ENCODE measurements at places on chromosomes 16 and 17. TPM values are rescaled to one million over a fixed set of nuclear protein-coding genes. Genes with fewer than 3 reads are reported as not detected.
A peak's percentile ranks its signal among the peaks of the same experiment; 100 is the strongest.

DNA sequence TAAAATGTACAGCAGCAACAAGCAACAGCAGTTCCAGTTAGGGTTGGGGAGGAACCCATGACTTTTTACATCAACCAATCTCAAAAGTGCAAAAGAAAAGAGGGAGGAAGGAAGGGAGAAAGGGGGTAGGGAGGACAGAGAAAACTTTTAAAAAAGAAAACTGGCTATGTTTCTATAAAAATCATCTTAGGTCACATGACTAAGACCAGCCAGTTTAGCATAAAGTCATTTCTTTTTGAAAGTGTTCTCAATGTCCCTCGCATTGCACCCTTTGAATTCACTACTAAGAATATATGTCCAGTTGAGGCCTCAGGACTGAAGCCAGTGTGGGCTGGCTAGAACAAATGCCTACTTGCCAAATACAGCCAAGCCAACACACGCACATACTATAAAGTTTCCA lies 28.9 kb downstream of the DCUN1D3 start:
- H3K27ac ChIP-seq: no peak overlapping the region
- peaks cover 42% of the 10 kb centered on the region for H3K36me3 ChIP-seq
- H3K27me3 ChIP-seq: no peaks in the 10 kb centered on the region
- H3K4me1 ChIP-seq: peaks cover 78% of the 10 kb centered on the region
- no peak overlapping the region for H3K4me3 ChIP-seq

Gene MYO15B
- 33.9 TPM for total RNA-seq

DNA sequence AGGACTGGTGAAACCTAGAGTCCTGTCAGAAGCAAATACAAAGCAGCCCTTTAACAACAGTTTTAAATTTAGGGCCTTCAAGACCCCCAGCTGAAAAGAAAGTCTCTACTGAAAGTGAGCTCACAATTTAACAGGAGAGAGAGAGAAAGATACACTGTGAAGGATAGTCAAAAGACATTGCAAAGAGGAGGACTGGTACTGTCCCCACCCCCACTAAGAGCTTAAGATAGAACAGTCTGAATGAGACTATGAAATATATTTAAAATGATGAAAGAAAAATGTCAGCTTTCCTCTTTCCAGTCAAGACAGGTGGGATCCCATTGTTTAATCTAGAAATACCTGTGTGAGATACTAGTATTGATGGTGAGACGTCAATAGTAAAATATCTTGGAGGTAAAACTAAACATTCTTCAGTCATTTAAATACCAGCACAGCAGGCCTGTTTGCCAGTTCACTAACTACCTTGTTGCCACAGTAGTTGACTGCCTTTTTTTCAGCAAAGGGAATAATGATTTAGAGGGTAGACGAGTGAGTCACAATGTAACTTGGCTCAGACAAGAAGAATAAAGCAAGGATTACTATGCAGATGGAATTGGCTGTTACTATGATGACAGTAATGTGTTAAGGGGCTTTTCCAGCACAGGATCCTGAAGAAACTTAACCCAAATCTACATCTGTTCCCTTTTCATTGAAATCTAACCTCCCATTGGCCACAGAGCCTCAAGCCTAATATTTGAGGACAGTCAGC lies 47.2 kb upstream of the RASL10B start:
- no peak overlapping the region for H3K27ac ChIP-seq
- no peaks in the 10 kb centered on the region for H3K27me3 ChIP-seq
- peaks cover 3% of the 10 kb centered on the region for H3K4me1 ChIP-seq
- no peak overlapping the region for H3K4me3 ChIP-seq

DNA sequence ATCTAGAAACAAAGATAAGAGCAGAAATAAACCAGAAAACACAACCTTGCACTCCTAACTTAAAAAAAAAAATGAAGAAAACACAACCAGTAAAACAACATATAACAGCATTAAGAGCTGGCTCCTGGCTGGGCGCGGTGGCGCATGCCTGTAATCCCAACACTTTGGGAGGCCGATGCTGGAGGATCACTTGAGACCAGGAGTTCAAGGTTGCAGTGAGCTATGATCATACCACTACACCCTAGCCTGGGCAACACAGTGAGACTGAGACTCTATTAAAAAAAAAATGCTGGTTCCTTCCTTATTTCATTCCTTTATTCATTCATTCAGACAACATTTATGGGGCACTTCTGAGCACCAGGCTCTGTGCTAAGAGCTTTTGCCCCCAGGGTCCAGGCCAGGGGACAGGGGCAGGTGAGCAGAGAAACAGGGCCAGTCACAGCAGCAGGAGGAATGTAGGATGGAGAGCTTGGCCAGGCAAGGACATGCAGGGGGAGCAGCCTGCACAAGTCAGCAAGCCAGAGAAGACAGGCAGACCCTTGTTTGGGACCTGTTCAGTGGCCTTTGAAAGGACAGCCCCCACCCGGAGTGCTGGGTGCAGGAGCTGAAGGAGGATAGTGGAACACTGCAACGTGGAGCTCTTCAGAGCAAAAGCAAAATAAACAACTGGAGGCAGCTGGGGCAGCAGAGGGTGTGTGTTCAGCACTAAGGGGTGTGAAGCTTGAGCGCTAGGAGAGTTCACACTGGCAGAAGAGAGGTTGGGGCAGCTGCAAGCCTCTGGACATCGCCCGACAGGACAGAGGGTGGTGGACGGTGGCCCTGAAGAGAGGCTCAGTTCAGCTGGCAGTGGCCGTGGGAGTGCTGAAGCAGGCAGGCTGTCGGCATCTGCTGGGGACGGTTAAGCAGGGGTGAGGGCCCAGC lies 2.6 kb downstream of the STH start:
- H3K27me3 ChIP-seq: peaks cover 2% of the 10 kb centered on the region
- no peaks in the 10 kb centered on the region for H3K4me1 ChIP-seq
- DNase-seq: no peak
- no peak overlapping the region for H3K27ac ChIP-seq
- H3K36me3 ChIP-seq: no peaks in the 10 kb centered on the region

Gene HOXB7
- total RNA-seq: 0.64 TPM

- H3K4me3 ChIP-seq: peak overlapping the region; percentile 14
- H3K4me1 ChIP-seq: peaks cover 72% of the 10 kb centered on the region
- H3K27me3 ChIP-seq: no peaks in the 10 kb centered on the region
Measured at GRCh38 chr16:89407282-89407924, 83.0 kb downstream of the ANKRD11 start.

DNA sequence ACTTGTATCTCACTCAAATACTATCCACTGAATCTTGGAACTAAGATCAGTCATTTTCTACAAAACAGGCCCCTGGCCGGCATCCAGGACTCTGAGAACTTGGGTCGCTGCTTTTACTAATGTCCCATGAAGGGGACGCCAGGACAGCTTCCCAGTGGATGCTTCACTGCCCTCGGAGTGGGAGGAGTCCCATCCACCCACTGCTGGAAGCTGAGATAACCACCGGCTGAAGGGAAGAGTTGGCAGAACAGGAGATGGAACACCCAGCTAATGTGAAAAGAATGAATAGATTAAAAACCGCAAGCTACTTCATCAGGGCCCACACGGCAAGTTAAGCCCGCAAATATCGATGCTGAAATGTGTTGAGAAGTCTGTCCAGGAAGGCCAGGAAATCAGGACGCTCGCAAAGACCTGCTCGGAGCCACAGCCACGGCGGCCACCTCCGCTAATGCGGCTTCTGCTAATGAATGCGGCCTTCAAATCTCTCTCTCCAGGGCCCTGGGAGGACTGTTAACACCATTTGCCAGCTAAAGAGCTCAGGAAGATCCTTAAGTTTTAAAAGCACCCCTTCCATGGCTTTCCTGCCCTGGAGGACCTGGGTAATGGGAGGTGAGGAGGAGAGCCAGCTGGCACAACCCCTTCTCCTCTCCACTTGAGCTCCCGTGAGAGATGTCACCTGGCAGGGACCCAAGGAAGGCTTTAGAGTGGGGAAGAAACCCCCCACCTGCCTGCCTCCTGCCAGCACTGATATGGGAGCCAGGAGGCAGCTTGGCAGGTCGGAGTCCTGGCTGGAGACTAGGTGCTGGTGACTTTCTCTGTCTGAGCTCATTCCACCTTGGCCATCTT lies 226.6 kb upstream of the RPL38 start:
- H3K27ac ChIP-seq: no peak overlapping the region
- H3K36me3 ChIP-seq: no peaks in the 10 kb centered on the region
- H3K4me1 ChIP-seq: no peaks in the 10 kb centered on the region
- H3K4me3 ChIP-seq: no peak overlapping the region
- peaks cover 3% of the 10 kb centered on the region for H3K27me3 ChIP-seq

Gene OR4D1
- 0.09 TPM for total RNA-seq

Gene RSPRY1
- 33.3 TPM for total RNA-seq

Gene GSG1L
- total RNA-seq: not detected

Gene C1QL1
- 0.41 TPM for total RNA-seq

Gene GP1BA
- not detected for total RNA-seq

DNA sequence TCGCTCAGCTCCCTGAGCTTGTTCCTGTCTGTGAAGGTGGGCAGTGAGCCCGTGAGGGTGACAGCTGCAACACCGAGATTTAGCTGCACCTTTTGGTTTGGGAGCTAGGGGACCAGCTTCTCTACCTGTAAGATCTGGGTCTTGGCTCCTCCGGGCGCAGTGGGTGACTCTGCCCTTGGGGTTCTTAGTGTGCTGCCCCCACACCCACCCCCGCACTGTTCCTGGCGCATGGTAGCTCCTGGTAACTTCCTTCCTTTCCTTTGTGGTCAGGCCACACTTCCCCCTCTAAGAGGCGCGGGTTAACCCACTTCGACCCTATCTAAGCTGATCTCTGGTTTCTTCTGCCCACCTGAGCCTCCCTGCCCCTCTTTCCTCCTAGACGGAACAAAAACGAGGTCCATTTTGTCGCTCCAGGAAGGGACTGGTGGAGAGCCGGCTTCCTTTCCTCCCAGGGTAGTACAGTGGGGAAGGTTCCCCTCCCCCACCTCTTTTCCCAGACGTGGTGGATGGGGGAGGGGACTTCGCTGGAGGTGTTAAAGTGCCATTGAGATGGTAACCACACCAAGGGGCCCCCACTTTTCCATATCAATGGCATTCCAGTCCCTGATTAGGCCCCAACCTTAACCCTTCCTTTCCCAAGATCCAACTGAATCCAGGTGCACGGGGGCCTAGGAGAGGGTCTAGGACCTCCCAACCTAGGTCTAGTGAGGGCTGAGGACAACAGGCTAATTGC lies 4.6 kb upstream of the CLDN9 start:
- H3K27ac ChIP-seq: no peak overlapping the region
- peaks cover 26% of the 10 kb centered on the region for H3K4me1 ChIP-seq
- H3K4me3 ChIP-seq: peak overlapping the region; percentile 45
- H3K27me3 ChIP-seq: peaks cover 6% of the 10 kb centered on the region

Gene ADAM11
- 0.14 TPM for total RNA-seq

DNA sequence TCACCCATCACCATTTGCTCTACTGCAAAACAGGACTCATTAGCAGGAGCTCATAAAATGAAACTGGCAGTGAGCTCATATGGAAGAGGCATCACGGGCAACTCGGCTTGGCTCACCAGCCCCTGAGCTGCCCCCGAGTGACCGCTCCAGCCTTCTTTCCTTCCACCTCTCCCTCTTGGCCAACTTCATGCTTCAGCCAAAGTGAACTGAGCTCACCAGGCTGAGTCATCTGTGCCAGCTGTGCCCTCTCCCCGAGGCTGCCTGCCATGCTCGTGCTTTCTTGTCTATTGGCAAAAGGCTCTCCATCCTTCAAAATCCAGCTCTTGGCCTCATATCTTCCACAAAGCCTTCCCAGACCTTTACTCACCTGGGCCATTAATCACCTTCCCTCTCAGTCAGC lies 391.4 kb downstream of the WWOX start:
- DNase-seq: no peak
- H3K4me1 ChIP-seq: no peaks in the 10 kb centered on the region
- no peak overlapping the region for H3K27ac ChIP-seq
- no peak overlapping the region for H3K4me3 ChIP-seq
- no peaks in the 10 kb centered on the region for H3K27me3 ChIP-seq
- H3K36me3 ChIP-seq: no peaks in the 10 kb centered on the region

DNA sequence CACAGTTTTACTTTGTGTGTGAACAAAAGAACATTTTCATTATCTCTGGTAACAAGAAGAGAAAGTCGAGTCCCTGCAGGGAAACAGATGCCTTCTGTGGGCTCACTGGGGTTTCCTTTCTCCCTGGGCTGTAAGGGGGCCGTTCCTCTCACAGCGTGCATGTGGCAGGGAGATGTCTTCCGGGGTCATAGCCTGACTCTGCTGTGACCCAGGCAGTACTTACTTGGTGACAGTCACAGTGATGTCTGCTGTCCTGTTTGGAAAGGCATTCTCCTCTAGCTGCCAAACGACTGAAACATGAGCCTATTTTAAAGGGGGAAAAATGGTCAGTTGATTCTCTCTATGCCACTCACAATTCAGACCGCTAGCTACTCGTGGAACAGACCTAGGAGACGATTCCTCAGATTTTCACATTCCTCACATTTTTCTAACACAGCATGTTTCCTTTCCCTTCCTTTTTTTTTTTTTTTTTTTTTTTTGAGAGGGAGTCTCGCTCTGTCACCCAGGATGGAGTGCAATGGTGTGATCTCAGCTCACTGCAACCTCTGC lies 7.3 kb downstream of the HASPIN start:
- H3K4me1 ChIP-seq: peaks cover 11% of the 10 kb centered on the region
- peaks cover 23% of the 10 kb centered on the region for H3K36me3 ChIP-seq
- DNase-seq: no peak
- H3K27me3 ChIP-seq: no peaks in the 10 kb centered on the region
- no peak overlapping the region for H3K4me3 ChIP-seq
- no peak overlapping the region for H3K27ac ChIP-seq

Gene PRCD
- not detected for total RNA-seq

- H3K4me3 ChIP-seq: peak overlapping the region; percentile 94
- peaks cover 13% of the 10 kb centered on the region for H3K4me1 ChIP-seq
- H3K27ac ChIP-seq: peak overlapping the region; percentile 75
- DNase-seq: no peak
- peaks cover 17% of the 10 kb centered on the region for H3K36me3 ChIP-seq
- H3K27me3 ChIP-seq: no peaks in the 10 kb centered on the region
Measured at GRCh38 chr17:81635973-81636504, 873 bp downstream of the NPLOC4 start.

Gene CES3
- total RNA-seq: 10.6 TPM

Gene NKD1
- total RNA-seq: 1.8 TPM

DNA sequence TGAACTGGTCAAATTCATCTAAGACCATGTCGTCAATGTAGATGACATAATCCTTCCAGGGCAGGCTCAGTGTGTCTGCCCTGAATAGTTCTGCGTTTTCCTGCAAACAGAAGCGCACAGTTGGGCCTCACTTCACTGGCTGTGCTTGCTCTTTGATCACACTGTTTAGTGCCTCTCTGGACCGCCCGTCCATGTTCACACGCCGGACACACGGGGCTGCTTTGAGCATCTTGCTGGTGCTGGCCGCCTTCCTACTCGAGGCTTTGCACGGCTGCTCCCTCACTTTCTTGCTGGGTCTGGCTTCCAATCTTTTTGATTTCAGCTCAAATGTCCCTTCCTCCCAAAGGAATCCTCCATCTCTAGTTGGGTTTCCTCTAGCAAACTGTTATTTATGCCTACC lies 37.4 kb downstream of the DNAH17 start:
- no peaks in the 10 kb centered on the region for H3K36me3 ChIP-seq
- no peaks in the 10 kb centered on the region for H3K27me3 ChIP-seq
- H3K4me1 ChIP-seq: peaks cover 18% of the 10 kb centered on the region
- H3K4me3 ChIP-seq: no peak overlapping the region
- no peak for DNase-seq

- peaks cover 2% of the 10 kb centered on the region for H3K27me3 ChIP-seq
- H3K4me1 ChIP-seq: no peaks in the 10 kb centered on the region
- no peak for DNase-seq
Measured at GRCh38 chr17:60782742-60783141, 105.1 kb downstream of the BCAS3 start.

- no peak for DNase-seq
- H3K4me3 ChIP-seq: no peak overlapping the region
- H3K27me3 ChIP-seq: peaks cover 10% of the 10 kb centered on the region
Measured at GRCh38 chr17:56231252-56231651, 78.0 kb downstream of the ANKFN1 start.

All from activated T-helper 2 cell treated with anti-CD3 and anti-CD28 coated beads, Interferon-gamma antibody, Interleukin-2, Interleukin-4, amounts not matched to agents 10 μg/mL and 5 μg/mL and 100 μg/mL, durations not matched to agents 14 hours and 24 hours and 36 hours (primary cell).